Esophagus squamous epithelium (tissue), 5 donors: ENCODE measurements at places on chromosomes 6 and 20.

- no peak for DNase-seq
These were observed 79.0 kb downstream of the ALDH8A1 start for GRCh38 chr6:134870677-134871498.

GRCh38 chr6:16947375-16948015 is 154.4 kb upstream of the STMND1 start:
- DNase-seq: no peak

DNA sequence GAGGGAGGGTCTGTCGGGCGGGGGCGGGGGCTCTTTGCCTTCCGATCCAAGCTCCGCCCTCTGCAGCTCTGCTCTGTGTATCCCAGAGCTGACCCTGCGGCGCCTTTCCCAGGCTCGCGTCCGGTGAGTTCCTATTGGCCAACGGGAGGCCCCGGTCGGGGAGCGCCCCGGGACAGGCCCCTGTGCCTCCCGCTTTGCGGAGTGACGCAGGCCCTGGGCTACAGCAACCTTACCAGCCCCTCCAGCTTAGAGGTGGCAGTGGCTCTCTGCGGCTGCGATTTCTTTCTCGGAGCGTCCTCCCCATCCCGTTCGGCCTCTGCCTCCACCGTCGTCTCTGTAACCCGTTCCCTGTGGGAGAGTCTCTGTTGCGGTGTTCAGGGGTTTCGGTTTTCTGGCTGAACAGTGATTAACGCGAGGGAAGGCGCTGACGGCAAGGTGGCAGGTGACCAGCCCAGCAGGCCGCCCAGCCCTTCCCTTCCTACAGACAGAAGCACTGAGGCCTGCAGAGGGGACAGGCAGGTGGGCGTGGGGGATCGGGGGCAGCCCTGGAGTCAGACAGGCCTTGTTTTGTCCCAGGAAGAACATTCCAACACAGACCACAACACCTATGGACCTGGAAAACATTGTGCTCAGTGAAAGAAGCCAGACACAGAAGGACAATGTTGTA is 18.1 kb upstream of the CEBPB start:
- no peak for DNase-seq

- DNase-seq: no peak
These were observed 61.4 kb upstream of the MYL9 start for GRCh38 chr20:36479938-36480337.

DNA sequence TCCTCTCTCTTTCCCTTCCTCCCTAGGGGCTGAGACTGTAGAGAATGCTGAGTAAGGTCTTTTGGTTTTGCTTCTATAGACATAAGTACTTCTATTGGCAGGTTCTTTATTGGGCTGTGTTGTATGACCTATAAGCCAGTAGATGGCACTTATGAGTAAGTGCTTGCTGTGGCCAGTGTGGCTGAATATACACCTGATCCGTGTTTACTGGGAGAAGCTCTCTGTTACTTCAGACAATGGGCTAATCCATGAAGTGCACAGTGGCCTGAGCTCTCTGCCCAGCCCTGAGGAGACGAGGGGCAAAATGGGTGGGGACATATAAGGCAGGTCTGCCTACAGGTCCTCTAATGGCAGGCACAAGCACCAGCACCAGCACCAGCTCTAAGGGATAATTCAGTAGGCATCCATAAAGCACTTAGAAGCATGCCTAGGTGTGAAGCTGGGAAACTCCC is 610.3 kb downstream of the RNF144B start:
- DNase-seq: no peak

- DNase-seq: no peak
These were observed 42.6 kb upstream of the TGM2 start for GRCh38 chr20:38207621-38208020.

DNA sequence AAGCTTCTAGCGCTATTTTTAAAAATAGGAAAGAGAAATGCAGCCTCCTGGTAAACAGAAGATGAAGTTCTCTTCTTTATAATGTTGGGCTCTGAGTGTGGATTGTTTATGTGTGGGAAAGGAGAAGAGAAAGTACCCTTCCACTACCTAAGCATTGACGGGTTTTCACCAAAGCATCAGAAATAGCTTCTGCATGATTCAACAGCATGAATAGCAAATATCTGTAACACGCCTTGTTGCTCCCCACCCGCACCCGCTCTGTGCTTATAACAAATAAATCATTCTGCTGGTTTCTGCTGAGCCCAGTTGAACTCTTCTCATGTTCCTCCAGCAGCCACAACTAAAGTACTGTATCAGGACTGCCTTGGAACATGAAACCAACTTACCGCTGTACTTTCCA is 20.7 kb downstream of the TXLNB start:
- no peak for DNase-seq

DNA sequence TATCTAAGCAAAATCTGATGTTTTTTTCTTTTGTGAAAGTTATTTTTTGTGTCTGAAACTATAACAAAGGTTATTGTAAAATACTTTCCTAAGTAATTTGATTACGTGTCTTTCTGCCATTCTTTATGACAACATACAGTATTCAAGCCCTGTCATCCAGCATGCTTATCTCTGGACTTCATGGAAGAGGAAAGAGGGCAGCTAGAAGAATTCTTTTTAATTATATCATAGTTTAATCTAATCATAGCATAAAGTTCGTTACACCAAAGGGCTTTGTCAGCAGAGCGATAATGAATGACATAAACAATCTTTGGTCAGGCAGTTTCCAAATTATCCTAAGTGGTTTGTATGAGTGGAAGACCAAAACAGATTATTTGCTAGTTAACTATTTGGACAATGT is 3.5 kb downstream of the ENPP3 start:
- DNase-seq: no peak
